Activated CD4-positive, alpha-beta T cell treated with anti-CD3 and anti-CD28 coated beads, Interleukin-2, amount 50 U/mL, for 48 hours (primary cell): ENCODE measurements at places on chromosomes 11 and 22.

DNA sequence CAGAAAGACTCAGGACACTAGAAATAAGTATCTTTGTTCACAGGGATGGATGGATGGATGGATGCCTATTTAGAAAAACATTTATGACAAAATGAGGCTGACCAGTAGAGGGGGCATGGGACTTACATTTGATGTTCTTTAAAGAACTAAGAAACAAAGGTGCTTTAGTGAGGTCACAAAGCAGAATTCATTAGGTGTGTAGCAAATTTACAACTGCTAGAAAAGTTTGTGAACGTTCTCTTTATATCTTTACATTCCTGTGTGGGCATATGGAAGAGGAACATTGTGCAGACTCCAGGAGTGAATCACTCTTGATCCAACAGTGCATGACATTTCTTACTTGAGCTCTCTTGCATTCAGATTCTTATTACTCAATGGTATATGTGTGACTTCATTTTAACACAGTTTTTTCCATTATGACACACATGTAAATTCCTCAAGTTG is 15.8 kb upstream of the SIK2 start:
- peak; percentile 39 for DNase-seq

GRCh38 chr11:124670732-124671131 is 2.8 kb downstream of the SIAE start:
- DNase-seq, result peak; percentile 5

- DNase-seq, result peak; percentile 39
Measured at GRCh38 chr11:746289-747157, 741 bp upstream of the TALDO1 start.

GRCh38 chr22:21726650-21727049 is 8.9 kb downstream of the YPEL1 start:
- peak; percentile 43 for DNase-seq
